ENCODE measurements at places on chromosomes 12 and 14. TPM values are rescaled to one million over a fixed set of nuclear protein-coding genes. Genes with fewer than 3 reads are reported as not detected.

Gene A2M
- not detected for total RNA-seq

Gene NFYB
- total RNA-seq = 22.9 TPM

Gene BAG5
- total RNA-seq = 23.6 TPM

Gene SUSD6
- total RNA-seq = 6.9 TPM

Gene ADAM20
- not detected for total RNA-seq

Gene ADGRD1
- 0.55 TPM for total RNA-seq

Gene KCNH3
- total RNA-seq = 2.1 TPM

Gene SLC25A21
- 1.2 TPM for total RNA-seq

Gene SMIM41
- total RNA-seq = not detected

Gene POTEM
- total RNA-seq = not detected

Gene GDF11
- total RNA-seq = 3.8 TPM
